ENCODE measurements at places on chromosomes 3 and 15.

GRCh38 chr3:14725013-14725412 is 50.1 kb downstream of the C3orf20 start:
- no peak for DNase-seq

- no peak for DNase-seq
Measured at GRCh38 chr3:131705558-131706051, 202.8 kb upstream of the MRPL3 start.

- DNase-seq = no peak
Measured at GRCh38 chr3:21892104-21892503, 141.1 kb upstream of the ZNF385D start.

DNA sequence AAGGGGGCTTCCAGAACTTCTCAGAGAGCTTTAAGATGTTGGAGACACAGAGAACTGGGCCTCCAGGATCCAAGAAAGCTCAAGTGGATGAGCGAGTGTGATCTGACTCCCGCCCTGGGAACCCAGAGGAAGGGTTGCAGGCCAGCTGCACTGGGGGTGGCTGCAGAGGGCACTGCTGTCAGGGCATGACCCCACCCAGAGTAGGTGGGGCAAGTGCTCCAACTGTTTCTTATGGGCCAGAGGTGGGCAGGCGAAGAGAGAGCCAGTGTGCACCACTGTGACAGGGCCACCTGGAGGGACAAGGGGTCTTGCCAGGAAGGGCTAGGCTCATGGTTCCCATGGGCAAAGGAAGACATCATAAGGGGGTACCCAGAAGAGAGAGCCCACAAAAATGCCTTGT is 48.8 kb downstream of the EXOG start:
- no peak for DNase-seq

DNA sequence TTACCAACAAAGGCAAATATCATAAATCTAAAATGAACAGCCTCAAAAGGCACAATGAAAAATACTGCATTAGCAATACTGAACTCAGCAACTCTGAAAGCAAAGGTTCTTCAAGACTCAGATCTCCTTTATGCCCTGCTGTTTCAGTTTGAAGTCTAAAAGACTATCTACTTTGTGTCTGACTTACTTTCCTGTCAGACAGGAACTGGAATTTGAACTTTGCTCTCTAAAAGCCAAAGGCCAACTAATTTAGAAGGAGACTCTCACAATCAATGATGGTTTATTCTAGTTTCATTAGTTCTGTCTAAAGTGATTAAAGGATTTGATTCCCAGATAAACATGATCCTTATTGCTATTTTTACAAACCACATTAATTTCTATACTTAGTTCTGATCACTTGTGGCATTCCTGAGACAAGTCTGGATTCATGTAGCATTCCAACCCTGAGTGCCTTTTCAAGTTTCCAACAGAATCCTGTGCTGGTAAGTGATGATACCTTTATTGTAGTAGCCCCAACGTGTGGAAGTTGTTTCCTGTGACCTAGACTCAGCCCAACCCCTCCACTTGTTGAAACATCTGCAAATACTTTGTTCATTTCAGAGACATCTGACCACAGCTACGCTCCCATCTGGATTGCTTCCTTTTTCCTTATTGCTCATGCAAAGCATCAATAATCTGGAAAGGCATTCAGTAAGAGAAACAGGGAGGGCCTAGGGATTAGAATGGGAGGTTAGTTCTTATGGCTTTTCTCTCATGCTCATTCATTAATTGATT is 14.9 kb upstream of the LEKR1 start:
- no peak for DNase-seq

GRCh38 chr3:134699721-134700120 is 48.9 kb upstream of the KY start:
- DNase-seq = no peak

GRCh38 chr15:67184208-67184925 is 70.1 kb downstream of the AAGAB start:
- DNase-seq = no peak

GRCh38 chr3:38554127-38554827 is 58.1 kb downstream of the EXOG start:
- no peak for DNase-seq

DNA sequence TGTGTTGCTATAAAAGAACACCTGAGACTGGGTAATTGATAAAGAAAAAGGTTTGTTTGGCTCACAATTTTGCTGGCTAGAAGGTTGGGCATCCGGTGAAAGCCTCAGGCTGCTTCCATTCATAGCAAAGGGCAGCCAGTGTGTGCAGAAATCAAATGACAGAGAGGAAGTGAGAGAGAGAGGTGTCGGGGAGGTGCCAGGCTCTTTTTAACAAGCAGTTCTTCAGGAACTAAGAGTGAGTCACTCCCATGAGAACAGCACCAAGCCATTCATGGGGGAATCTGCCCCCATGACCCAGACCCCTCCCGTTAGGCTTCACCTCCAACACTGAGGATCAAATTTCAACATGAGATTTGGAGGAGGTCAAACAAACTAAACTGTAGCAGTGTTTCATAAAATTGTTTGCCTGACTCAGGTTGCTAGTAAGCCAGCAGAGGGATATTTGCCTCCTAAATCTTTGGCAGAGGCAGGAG is 4.5 kb upstream of the PARP15 start:
- no peak for DNase-seq

DNA sequence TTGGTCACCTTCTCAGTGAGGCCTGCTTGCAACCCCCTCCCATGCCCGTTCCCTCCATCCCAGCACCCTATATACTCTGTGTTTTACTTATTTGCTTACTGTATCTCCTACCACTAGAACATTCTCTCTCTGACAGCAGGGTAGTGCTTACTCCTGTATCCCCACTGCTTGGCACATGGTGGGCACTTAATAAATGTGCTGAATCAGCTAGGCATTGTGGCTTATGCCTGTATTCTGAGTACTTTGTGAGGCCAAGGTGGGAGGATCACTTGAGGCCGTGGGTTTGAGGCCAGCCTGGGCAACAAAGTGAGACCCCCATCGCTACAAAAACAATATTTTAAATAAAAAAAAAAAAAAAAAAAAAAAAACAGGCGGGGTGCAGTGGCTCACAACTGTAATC is 7.6 kb upstream of the SHISA5 start:
- no peak for DNase-seq

DNA sequence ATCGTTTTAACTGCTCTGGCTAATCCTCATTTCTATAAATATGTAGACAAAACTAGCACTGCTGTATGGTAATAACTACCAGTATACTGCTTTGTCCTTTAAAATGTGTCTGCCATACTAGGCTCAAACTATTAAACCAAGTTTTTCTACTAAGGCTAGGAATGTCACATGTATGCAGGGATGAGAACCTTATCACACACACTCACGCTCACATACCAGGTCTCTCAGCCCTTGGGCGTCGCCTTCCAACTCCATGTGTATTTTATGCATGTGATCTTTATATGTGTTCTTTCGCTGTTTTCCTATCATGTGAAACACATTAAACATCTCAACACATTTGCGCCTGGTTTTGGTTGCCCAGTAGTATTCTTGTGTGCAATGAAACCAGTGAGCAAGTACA is 32.6 kb downstream of the ATP2C1 start:
- no peak for DNase-seq

- no peak for DNase-seq
Measured at GRCh38 chr3:117411971-117412370, 702.4 kb downstream of the TUSC7 start.

DNA sequence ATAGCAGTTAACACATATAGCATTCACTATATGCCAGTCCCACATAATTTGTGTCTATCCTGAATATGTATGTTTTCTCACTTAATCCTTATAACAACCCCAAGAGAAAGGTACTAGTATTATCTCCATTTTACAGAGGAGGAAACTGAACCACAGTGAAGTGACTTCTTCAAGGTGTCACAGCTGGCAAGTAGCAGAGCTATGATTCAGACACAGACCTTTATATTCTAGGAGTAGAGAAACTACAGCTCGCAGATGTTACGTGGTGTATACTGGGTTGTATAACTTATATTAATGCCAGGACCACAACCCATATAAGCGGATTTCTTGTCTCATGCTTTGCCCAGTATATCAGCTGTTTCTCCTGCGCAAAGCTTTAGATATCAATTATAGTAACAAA is 29.5 kb upstream of the ICE2 start:
- no peak for DNase-seq

- DNase-seq = no peak
Measured at GRCh38 chr3:178340506-178340905, 195.7 kb upstream of the KCNMB2 start.

GRCh38 chr3:134392336-134392983 is 18.2 kb upstream of the AMOTL2 start:
- DNase-seq = no peak

GRCh38 chr15:54298396-54298795 is 320.2 kb downstream of the UNC13C start:
- no peak for DNase-seq

GRCh38 chr3:52443791-52444687 is 864 bp downstream of the SEMA3G start:
- DNase-seq = no peak

GRCh38 chr3:123667784-123668183 is 82.9 kb upstream of the HACD2 start:
- DNase-seq = no peak

DNA sequence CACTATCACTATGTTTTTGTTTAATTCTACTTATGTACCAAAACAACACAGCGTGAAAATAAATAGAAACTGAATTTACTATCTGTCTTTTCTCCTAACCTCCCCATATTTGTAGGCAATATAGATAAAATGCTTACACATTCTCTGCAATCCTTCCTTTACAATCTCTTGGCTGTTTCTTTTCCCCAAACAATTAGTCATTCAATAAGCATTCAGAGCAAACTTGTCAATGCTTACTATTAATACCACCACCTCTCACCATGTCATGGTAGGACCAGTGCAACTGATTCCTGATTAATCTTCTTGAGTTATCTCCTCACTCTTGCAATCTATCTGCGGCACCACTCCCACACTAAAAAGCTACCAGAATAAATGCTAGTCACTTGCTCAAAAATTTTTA is 74.0 kb upstream of the TTBK2 start:
- no peak for DNase-seq

DNA sequence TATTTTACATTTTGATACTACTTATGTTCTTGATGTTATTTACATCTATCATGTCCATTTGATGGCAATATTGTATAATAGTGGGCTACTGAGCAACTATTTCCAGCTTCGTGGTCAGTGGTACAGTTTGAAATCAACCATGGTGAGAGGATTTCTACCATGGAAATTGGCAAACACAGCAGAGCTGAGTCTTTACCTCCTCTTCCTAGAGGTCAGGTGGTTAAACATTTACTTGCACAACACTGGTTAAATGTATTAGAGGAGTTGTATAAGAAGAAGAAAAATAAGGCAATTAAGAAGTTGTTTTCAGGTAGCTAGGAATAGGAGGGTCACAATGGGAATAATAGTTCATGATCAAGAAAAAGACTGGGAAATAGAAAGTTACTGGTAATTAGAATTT is 7.2 kb upstream of the PPM1L start:
- DNase-seq = no peak

DNA sequence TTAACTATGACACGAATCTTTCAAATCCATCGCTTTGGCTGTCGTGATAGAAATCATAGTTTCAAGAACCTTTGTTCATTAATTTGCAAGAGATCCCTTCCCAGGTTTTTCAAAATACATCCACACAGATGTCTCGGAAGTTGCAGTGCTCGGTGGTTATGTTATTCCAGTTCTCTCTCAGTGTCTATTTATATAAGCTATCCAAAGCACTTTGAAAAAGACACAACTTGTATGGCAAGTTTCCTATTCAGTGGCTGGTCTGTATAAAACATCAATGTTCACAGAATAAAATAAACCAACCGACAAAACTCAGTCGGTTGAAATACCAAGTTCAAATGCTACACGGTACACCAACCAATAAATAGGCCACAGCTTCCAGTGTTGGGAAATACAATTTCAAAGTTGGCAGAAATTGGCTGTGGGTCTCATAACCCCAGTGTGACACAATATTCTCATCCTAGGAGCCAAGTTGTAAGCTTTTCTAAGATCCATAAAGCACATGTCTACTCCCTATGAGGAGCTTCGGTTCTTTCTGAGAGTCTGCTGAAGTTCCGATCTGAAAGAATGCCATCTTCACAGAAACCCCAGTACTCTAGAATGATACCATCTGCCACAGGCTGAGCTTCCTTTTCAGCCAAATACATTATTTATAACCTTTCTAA is 23.7 kb downstream of the SATB1 start:
- DNase-seq = no peak

- DNase-seq = no peak
Measured at GRCh38 chr15:81160312-81161159, 26.5 kb downstream of the CFAP161 start.

DNA sequence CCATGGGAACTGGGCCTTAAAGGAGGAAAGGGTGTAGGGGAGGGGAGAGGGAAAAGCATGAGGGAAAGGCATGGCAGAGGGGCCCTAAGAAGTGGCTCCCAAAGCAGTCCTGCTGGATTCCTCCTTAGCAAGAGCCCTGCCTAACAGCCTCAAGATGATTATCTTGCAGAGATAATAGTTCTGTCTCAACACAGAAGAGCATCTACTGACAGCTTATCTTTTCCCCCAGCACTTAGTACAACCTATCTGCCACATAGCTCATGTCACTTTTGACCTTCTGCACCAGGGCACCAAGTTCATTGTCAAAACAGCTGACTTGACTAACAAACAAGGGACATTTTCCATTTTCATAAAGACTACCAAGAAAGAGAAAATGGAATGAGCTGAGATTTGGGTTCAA is 86.3 kb downstream of the ANP32A start:
- no peak for DNase-seq

- no peak for DNase-seq
Measured at GRCh38 chr3:4672725-4673275, 179.7 kb downstream of the ITPR1 start.

DNA sequence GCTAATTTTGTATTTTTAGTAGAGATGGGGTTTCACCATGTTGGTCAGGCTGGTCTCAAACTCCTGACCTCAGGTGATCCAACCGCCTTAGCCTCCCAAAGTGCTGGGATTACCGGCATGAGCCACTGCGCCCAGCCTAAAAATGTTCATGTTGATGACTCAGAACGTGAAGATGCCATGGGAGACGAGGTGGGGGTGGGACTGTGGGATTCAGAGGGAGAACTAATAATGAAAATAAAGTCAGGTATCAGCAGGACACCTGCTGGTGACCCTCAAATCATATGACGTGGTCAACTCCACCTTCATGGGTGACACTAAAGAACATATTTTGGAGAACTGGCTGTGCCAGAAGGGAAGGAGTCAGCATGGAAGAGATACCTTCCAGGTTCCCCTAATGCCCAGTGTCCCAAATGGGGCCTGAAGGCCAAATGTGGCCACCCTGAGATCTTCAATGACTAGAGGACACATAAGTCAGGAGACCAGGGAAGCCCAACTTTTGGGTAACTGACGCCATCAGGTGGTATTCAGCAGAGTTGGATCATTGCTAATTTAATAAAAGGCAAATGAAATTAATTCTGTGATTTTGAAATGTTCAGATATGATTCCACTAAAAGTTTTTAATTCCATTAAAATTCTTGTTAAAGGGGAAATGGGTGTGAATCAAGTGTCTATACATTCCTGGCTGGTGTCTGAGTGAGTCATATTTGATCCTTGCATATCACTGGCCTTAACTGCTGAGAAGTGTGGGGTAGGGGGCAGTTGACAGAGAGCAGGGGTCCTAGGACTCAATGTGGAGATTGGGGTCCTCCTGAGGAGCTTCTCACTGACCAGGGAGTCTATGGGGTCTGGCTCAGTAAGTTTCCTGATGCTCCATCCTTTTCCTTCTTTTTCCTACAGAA is 88.6 kb upstream of the GSK3B start:
- DNase-seq = no peak
